ENCODE measurements at places on chromosomes 11 and 22.

- DNase-seq, result no peak
Observed at GRCh38 chr11:75147191-75147874, 3.6 kb upstream of the SLCO2B1 start.

- DNase-seq, result no peak
Observed at GRCh38 chr11:16669799-16670415, 68.5 kb upstream of the C11orf58 start.

DNA sequence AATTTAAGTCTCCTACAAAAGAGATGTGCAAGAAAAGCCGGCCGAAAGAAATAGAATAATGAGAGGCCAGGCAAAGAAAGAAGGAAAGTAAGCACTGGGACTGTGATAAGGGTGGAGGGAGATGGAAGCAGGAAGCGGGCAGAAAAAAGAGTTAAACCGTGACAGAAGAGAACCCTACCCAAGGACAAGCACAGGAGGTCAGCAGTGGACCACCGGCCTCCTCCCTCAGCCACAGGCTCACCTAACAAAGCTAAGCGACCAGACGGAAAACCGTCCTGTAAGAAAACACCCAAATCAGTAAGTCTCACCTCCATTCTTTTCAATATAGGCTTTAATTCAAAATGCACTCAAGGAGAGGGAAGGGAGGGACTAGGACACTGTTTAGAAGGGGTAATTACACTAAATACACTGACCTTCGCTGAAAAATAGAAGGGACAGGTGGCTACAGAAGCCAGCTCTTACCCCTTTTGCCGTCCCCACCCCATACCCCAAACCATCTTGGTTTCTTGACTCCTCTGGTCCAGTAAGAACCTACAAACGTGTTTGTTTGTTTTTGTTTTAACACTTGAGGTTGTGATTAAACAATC lies 1.9 kb downstream of the FAM181B start:
- DNase-seq, result no peak

GRCh38 chr11:2577991-2578928 lies 121.5 kb downstream of the KCNQ1OT1 start:
- no peak for DNase-seq
